Activated T-helper 2 cell treated with anti-CD3 and anti-CD28 coated beads, Interferon-gamma antibody, Interleukin-2, Interleukin-4, amounts not matched to agents 10 μg/mL and 5 μg/mL and 100 μg/mL, durations not matched to agents 14 hours and 24 hours and 36 hours (primary cell): ENCODE measurements at places on chromosomes 16 and 17.

DNA sequence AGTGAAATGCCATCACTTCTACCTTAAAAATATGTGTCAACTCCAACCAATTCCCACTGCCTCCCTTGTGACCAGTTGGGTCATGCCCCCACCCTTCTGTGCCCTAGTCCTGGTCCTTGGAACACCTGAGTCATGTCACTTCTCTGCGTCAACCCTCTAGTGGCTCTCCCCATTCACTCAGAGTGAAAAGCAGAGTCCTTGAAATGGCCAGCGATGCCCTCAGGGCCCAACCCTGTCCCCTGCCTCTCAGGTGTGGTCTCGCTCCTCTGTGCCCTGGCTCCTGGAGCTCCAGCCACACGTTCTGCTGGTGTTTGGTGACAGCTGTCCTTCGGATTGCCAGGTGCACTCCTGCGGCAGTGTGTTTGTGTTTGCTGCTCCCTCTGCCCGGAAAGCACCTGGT, 89.2 kb downstream of the SPECC1 start:
- DNase-seq, result no peak

GRCh38 chr17:45783593-45784292, 377 bp upstream of the CRHR1 start:
- no peak for DNase-seq

DNA sequence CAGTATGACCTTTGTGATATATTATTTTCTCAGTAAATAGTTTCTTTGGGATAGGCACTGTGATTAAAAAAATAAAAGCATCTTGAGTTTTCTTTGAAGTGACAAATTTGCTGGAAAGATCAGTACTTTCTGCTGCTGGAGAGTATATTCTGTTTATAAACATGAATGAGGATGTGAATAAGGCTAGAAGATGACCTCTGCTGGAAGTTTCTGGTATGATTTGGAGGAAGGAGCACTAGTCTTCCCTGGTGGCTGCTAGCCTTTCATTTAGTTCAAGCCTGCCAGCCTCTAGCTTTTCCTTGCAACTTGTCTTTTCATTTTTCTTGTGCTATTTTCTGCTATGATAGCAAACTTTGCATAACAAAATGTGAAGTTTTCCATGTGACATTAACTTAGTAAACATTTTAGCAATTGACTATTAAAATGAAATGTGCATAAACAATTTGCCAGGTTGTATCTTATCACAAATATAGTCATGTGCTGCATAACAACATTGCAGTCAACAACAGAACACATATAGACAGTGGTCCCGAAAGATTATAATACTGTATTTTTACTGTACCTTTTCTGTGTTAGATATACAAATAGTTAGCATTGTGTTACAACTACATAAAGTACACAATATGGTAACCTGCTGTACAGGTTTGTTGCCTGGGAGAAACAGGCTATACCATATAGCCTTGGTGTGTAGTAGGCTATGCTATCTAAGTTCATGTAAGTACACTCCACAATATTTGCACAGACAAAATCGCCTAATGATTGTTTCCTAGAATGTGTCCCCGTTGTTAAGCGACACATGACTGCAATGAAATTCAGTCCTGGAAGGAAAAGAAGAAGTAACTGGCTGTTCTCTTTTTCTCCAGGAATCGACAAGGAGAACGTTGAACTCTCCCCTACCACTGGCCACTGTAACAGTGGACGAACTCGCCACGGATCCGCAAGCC, 18.1 kb upstream of the RAB11FIP4 start:
- no peak for DNase-seq

DNA sequence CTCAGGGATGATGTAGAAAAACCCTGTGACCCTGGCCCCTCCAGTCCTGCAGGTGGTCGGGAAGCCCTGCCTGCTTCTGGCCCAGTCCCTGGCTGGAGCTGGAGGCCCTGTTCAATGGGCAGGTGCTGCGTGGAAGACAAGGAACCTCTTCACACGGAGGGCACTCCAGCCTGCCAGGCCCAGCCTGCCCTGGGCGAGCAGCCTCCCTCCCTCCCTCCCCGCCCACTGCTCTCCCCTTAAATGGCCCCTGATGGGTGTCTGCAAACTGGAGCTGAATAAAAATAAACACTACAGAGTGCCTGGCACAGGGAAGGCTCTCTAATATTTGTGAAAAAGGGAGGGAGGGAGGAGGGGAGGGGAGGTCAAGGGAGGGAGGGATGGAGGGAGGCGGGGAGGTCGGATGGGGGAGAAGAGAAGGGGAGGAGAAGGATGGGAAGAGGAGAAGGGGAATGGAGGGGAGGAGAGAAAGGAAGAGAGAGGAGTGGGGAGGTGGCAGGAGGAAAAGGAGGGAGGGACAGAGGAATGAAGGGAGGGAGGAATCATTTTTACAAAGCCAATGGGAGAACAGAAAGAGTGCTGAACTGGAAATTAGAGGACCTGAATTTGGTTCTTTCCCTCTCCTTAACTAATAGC, 222.8 kb upstream of the TNRC6C start:
- no peak for DNase-seq

- DNase-seq, result no peak
These were observed 11.4 kb downstream of the CIITA start for GRCh38 chr16:10888320-10888937.
